Stimulated activated CD4-positive, alpha-beta T cell treated with anti-CD3 and anti-CD28 coated beads, TNF-alpha, amount 100 ng/mL, for 1 hour (primary cell): ENCODE measurements at places on chromosomes 2 and 18.

GRCh38 chr18:23537274-23537673 lies 34.0 kb downstream of the RMC1 start:
- no peak for DNase-seq

DNA sequence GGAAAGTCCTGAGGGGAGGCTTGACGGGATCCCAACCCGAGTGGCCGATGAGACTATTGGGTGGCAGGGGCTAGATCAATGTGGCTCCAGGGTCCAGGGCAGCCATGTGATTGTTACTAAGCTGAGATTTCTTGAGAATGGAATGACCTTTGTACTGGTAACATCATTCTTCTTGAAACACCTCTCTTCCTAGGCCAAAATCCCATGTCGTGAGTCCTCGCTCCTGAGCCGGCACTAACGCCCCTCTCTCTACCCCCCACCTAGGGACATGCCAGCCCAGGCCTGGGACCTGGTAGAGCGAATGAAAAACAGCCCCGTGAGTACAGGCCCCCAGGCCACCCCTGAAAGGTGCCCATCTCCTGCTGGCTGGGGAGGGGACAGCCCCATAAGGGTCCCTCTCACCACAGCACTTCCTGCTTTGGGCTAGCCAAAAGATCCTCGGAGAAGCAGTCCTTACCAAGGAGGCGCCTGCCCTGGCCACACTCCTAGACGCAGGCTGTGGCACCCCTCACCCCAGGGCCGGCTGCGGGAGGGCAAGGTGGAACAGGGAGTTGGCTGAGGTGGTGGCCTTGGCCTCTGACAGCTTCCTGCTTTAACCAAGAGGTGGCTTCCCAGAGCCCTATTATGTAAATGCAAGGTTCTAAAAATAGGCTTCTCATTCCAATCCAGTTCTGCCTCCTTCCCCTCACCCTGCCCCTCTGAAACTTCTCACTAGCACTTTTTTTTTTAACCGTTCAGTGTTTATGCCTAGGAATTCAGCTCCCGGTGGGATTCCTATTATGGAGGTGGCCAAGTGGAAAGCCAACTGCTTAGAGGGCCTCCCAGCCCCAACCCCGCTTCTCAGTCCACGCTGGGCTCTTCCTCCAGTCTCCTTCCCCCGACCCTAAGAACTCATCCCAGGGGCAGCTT lies 126.6 kb upstream of the PPP1CB start:
- no peak for DNase-seq

GRCh38 chr18:53790786-53791185 lies 433.7 kb downstream of the MBD2 start:
- DNase-seq = no peak

- DNase-seq = no peak
Observed at GRCh38 chr18:23397907-23398306, 55.2 kb upstream of the RIOK3 start.
